ENCODE measurements at places on chromosomes 1 and 21. TPM values are rescaled to one million over a fixed set of nuclear protein-coding genes. Genes with fewer than 3 reads are reported as not detected.

DNA sequence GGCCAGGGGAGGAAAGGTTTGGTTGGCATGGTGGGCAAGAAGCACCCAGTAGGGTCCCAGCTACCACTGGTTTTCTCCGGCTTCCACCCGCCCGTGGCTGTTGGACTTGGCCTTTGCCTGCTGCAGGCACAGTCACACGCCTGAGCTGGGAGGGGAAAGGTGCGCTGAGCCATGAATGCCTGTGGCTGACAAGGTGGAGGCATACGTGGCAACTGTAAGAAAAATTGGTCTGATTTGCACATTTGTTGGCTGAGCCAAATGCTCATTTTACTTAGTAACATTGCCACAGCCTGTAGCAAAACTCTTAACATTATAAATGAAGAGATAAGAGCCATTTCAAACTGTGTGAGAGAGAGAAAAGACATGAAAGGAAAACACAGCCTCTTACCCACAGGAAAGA is 191.6 kb downstream of the PTPRC start:
- DNase-seq: no peak

Gene CYP4A11
- not detected for polyA plus RNA-seq

Gene TAL1
- polyA plus RNA-seq: 0.05 TPM

DNA sequence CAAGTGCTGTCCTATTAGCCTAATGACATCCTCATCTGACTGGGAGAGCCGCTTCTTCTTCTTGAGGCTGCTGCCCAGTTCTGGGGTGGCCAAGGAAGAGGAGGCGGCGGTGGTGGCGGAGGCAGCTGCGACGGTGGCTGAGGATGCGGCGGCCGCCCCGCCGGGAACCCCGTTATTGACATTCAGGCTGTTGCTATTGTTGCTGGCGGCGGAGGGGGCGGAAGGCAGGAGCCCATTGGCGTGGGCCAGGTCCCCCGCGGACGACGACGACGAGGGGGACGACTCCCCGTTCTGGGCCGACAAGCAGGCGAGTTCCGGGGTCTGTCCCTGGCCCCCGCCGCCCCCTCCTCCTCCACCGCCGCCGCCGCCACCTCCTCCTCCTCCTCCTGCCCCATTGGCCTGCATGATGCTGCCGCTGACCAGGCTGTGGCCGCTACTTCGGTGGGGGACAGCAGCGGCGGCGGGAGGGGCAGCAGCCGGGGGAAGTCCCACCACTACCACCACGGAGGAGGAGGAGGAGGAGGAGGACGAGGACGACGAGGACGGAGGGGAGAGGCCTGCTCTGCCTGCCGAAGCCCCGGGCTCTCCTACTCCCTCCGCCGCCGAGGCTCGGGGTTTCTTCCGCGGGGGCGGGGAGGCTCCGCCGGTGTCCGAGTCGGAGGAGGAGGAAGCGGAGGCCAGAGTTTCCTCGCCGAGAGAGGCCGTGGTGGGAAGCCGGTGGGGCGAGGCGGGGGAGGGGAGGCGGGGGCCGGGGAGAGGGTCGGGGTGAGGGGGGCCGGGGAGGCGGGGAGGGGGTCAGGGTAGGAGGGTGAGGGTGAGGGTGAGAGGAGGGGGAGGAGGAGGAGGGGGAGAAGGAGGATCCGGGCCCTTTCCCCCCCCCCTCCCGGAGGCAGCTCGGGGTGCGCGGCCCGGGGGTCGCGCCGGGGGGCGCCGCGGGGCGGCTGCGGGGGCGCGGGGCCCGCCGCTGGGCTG is 610 bp downstream of the WDR26 start:
- no peak for DNase-seq

Gene RSPH1
- polyA plus RNA-seq: not detected
